ENCODE measurements at places on chromosomes 12 and 14. TPM values are rescaled to one million over a fixed set of nuclear protein-coding genes. Genes with fewer than 3 reads are reported as not detected.

DNA sequence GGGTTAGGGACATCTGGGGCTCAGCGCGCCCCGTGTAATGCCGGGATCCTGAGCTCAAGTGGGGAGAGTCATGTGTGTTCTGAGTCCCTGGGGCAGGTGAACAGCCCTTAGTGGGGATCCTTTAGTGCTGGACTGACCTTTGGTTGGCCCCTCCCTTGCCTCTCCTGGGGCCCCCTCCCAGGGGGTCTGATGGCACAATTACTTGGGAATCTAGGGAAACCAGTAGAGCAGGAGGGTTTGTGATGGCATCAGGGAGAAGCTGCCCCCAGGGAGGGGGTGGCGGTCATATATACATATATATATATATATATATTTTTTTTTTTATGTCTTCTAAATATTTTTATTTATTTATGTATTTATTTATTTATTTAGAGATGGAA, at the start of gene MORN3:
MORN3 (minus strand) TSS at position 134 of the 380 bp plus-strand sequence. CDS start 171 bp downstream, outside the sequence.
- DNase-seq = no peak
- H3K27me3 ChIP-seq = no peaks in the 10 kb centered on the region
- H3K4me1 ChIP-seq = no peaks in the 10 kb centered on the region
- H3K4me3 ChIP-seq = no peak within 1 kb of the TSS

GRCh38 chr14:64598404-64598803, 48.6 kb downstream of the PPP1R36 start:
- DNase-seq = no peak
- H3K36me3 ChIP-seq = no peaks in the 10 kb centered on the region
- no peak overlapping the region for H3K27ac ChIP-seq
- H3K4me1 ChIP-seq = no peaks in the 10 kb centered on the region

DNA sequence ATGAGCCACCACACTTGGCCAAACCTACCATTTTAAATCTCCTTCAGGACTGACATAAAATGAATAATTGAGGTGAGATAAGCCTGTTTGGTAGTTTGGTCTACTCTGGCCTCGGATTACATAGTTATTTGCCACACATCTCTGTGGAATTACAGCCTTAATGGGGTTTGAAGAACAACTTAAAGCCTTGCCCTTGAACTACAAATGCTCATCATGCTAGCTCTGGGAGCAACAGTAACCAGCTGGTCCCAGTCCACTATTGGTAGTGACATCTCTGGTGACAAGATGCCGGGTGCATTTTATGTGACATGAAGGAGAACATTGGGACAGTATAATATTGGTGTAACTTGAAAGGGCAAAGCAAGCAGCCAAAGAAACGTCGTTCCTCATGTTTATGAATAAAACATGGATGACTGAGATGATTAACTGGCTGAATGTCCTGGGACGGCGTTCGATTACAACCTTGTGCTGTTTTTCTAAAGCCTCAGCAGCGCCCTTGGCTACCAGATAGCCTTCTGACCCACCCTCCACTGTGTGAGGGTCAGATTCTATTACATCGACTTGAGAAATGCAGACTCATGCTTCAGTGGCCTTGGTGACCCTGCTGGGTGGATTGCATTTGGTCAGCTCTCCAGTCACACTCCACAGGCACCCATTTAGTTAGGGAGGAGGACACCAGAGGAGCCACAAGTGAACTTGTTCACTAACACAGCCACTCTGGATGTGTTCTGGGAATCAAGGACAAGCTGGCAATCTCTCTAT, 41.5 kb downstream of the BEST3 start:
- H3K4me1 ChIP-seq = peaks cover 3% of the 10 kb centered on the region
- no peak overlapping the region for H3K4me3 ChIP-seq
- no peaks in the 10 kb centered on the region for H3K36me3 ChIP-seq
- no peak for DNase-seq
- no peaks in the 10 kb centered on the region for H3K27me3 ChIP-seq

- H3K4me1 ChIP-seq = no peaks in the 10 kb centered on the region
- no peak overlapping the region for H3K4me3 ChIP-seq
- H3K27me3 ChIP-seq = no peaks in the 10 kb centered on the region
- H3K36me3 ChIP-seq = no peaks in the 10 kb centered on the region
- no peak overlapping the region for H3K27ac ChIP-seq
- peak; percentile 71 for DNase-seq
Measured at GRCh38 chr12:122076743-122077495, 1.6 kb upstream of the MLXIP start.

GRCh38 chr12:121167232-121167820, 34.6 kb downstream of the P2RX7 start:
- H3K27ac ChIP-seq = no peak overlapping the region
- DNase-seq = no peak
- H3K4me1 ChIP-seq = no peaks in the 10 kb centered on the region

DNA sequence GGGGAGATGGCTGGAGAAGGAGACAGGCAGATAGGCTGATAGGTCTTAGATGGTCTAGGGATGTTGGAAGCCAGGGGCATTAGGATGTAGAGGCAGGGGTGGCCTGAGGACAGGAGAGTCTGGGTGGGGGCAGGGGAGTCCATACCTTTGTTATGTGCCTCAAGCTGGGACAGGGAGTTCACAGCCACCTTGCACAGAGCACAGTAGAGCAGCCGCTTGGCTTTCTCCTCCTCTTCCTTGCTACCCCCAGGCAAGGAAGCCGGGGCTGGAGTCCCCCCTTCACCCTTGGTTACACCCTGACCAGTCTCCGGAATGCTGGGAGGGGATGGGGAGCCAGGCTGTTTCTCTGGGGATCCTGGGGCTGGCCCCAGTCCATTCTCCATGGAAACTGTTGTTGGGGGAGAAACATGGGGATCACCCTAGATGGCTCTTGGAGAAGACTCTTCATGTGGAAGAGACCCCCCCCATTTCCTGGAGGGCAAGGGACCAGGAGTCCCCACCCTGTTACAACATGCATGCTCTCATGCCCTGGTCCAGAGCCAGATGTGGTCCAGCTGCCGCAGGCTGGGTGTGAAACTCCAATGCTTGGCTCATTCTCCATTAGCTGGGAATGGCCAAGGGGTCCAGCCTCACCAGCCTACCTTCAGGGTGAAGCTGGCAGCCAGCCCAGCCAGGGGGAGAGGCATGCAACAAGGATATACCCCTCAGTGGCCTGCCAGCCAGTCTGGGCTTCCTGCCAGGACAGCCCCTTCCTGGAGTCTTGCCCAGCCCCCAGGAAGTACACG, 7.2 kb upstream of the GPR84 start:
- H3K4me1 ChIP-seq = no peaks in the 10 kb centered on the region
- no peak overlapping the region for H3K27ac ChIP-seq
- H3K27me3 ChIP-seq = no peaks in the 10 kb centered on the region
- no peak overlapping the region for H3K4me3 ChIP-seq

DNA sequence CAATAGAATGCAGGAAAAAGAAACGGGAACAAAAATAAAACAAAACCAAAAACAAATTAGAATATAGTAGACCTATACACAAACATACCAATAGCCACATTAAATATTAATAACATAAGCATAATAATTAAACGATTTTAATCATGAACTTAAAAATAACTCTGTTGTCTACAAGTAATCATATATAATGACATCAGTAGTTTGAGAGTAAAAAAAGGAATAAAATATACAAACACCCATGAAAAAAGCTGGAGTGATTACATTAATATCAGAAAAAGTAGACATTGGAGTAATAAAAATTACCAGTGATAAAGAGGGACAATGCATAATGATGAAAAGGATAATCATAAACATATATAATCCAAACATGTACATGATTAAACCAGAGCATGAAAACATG, 181.8 kb downstream of the ATXN7L3B start:
- no peaks in the 10 kb centered on the region for H3K27me3 ChIP-seq
- no peak overlapping the region for H3K27ac ChIP-seq
- no peaks in the 10 kb centered on the region for H3K36me3 ChIP-seq

GRCh38 chr12:87758271-87758670, 270.9 kb downstream of the C12orf50 start:
- no peak for DNase-seq
- no peak overlapping the region for H3K4me3 ChIP-seq
- H3K27ac ChIP-seq = no peak overlapping the region
- peaks cover 1% of the 10 kb centered on the region for H3K4me1 ChIP-seq
- H3K27me3 ChIP-seq = no peaks in the 10 kb centered on the region
- no peaks in the 10 kb centered on the region for H3K36me3 ChIP-seq

- no peak overlapping the region for H3K4me3 ChIP-seq
- no peaks in the 10 kb centered on the region for H3K4me1 ChIP-seq
- H3K27ac ChIP-seq = no peak overlapping the region
Measured at GRCh38 chr12:12153596-12153995, 82.9 kb downstream of the BCL2L14 start.

- no peak for DNase-seq
- no peaks in the 10 kb centered on the region for H3K36me3 ChIP-seq
- no peak overlapping the region for H3K27ac ChIP-seq
- H3K4me3 ChIP-seq = no peak overlapping the region
Measured at GRCh38 chr12:77995436-77996167, 164.9 kb downstream of the NAV3 start.

DPPA3 gene
- not detected for total RNA-seq

TAS2R46 gene
- 3.3 TPM for total RNA-seq

SLC15A4 gene
- 38.6 TPM for total RNA-seq

CMA1 gene
- total RNA-seq = 2.8 TPM

KRT83 gene
- not detected for total RNA-seq

GTF2A1 gene
- 33.4 TPM for total RNA-seq

SPTB gene
- 5.4 TPM for total RNA-seq

MAP1LC3B2 gene
- total RNA-seq = 1.0 TPM

PRICKLE1 gene
- total RNA-seq = 19.3 TPM

OVCH1 gene
- total RNA-seq = 1.5 TPM

KCNH3 gene
- total RNA-seq = 1.7 TPM

NAA25 gene
- total RNA-seq = 27.5 TPM

TMEM121 gene
- total RNA-seq = 1.9 TPM

All from aorta (tissue), 5 donors.